Fibroblast of mammary gland (primary cell): ENCODE measurements at places on chromosomes 3 and 15.

DNA sequence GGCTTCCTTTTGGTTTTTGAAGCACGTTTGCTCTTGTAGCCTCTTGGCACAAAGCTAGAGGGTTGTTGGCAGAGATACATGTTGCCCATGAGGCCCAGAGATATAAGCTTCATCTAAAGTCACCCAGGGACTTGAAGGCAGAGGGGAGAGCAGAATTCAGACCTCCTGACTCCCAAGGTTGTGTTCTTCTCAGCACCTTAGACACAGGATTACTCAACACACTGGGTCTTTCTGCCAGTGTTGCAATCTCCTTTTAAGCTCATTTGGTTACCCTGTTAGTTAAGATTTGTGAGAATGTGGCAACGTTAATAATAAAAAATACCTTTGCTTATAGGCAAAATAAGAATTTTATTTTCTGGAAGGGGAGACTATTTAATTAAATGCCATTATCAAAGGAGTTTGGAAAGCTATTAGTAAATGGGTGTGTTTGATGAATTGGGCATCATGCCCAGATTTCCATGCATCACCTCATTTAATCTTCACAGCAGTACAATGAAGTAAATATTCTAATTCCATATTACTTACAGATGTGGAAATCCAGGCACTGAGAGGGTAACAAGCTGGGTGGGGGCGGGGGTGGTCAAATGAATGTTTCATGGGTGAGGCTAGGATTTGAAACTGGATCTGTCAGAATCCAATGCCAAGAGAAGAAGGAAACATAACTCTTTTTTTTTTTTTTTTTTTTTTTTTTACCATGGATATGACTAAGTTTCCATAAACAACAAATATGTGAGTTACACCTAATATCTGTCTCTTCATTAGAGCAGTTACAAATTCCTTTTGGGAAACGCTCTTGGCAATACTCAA lies 183.3 kb downstream of the NR1D2 start:
- DNase-seq, result peak; percentile 90

GRCh38 chr3:11539677-11540076 lies 104.0 kb downstream of the VGLL4 start:
- DNase-seq, result no peak

GRCh38 chr3:45414823-45415222 lies 26.4 kb downstream of the LARS2 start:
- DNase-seq, result no peak

DNA sequence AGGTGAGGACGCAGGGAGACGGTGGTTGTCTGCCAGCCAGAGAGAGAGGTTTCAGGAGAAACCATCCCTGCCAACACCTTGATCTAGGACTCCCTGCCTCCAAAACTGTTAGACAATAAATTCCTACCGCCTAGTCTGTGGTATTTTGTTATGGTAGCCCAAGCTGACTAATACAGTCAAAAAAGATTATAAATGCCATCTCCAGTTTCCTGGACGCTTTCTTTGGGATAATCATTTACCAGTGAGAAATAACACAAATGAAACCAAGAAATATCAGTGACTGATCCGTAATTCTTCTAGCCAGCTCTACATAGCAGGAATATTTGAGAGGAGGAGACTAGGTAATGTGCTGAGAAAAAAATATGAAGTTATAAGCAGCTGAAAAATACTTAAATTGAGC lies 707.8 kb upstream of the LMCD1 start:
- no peak for DNase-seq

GRCh38 chr3:12905316-12906071 lies 64.1 kb upstream of the RPL32 start:
- DNase-seq, result no peak

DNA sequence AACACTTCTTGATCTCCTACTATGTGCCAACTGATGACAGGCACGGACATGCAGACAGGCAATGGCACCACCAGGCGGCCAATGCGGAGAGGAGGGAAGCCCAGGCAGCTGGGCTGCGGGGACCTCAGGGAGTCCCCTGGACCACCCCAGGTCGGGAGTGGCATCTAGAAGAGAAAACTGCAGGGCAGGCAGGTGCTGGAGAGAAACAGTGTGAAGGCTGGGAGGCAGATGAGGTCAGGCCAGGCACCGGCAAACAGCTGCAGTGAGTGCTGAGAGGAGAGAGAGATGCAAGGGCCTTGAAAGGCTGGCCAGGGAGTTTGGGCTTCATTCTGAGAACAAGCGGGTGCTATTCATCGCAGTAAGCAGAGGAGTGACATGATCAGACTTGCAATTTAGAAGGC lies 29.1 kb downstream of the SLC6A1 start:
- no peak for DNase-seq

- no peak for DNase-seq
These were observed 392.2 kb downstream of the KCNH8 start for GRCh38 chr3:19540464-19540863.

DNA sequence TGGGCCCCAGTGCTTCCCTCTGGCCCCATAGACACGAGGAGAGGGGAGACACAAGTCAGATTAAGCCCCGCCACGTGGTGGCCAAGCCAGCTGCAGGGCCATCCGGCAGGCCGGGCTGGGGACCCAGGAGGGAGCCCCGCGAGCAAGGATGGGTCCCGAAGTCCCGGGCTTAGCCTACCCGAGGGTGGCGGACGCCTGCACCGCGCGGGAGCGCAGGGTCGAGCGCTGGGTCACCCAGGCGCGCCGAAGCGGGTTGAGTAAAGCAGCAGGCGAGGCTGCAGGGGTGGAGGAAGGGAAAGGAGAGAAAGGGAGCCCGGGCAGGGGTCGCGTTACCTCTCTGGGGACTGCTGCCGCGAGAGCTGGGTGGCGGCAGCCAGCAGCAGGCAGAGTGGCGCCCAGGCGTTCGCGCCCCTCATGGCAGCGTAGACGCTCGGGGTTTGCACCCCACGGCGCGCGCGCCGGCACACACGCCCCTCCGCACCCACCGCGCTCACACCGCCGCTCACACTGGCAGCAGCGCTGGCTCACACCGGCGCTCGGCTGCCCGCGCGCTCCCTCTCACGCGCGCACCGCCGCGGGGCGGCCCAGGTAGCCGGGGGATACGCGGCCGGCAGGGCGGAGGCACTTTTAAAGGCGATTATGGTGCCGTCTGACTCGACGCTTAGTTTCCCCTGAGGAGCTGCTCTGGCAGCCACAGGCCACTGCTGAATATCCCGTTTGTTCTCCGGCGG lies at the start of gene PCOLCE2:
Gene PCOLCE2, minus strand, starts transcription at position 603 of the 731 bp plus-strand sequence. Its CDS starts 187 bp downstream, at position 416.
- DNase-seq, result peak; percentile 29

GRCh38 chr3:197495059-197495455 lies 60.7 kb downstream of the BDH1 start:
- DNase-seq, result peak; percentile 18

DNA sequence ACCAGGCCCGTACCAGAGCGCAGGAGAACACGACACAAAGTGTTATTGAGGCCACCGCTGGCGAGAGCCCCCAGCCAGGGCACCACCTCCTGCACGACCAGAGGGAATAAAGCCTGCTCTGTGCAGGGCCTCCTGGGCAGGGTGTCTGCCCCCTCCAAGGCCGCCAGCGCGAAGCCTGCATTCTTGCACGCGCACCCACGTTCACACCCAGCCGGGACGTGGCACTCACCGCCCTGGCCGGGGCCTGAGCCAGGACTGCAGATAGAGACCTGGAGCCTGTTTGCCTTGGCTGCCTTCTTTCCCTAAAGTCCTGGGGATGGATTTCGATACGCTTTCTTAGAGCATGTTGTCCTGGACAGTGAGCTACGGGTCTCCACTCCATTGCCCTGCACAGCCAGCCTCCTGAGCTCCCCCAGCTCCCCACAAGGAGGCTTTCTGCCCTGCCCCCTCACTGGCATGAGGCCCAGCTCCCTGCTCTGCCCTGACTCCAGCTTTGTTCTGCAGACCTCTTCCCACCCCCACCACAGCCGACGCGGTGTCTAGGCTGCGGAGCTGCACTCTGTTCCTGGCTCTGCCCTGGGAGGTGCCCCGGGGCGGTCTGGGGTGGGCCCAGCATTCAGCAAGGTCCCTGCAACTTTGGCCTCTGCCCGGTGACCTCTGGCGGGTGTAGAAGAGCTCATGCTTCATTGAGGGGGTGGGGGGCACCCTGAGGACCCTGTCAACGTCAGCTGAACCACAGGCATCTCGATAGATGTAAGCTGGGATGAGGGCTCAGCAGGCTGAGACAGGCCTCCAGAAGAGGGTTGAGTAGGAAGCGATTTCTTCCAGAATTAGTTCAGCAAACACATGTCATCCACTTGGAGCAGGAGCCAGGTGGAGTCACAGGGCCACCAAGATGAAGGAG lies 145.0 kb downstream of the LRRK1 start:
- DNase-seq, result no peak

- peak; percentile 41 for DNase-seq
These were observed 632 bp upstream of the DHX36 start for GRCh38 chr3:154324919-154325318.

DNA sequence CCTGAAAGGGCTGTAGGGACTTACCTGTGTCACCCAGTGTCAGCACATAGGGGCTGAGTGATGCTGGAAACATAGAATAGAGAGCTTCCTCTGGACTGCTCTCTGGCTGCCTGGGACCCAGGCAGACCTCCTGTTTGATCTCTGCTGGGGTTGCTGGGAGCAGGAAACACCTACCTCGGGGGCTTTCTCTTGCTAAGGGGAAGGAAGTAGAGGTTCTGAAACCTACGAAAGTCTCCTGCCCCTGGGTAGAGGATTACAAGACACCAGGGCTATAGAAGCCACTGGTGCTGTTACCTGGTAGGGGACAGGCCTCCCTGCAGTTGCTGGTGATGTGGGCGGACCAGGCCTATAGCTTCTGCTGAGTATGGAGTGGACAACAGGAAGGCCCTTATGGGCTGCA lies 81.7 kb downstream of the DHX30 start:
- DNase-seq, result no peak

- DNase-seq, result no peak
These were observed 8.7 kb downstream of the ISG20 start for GRCh38 chr15:88647351-88648105.

- DNase-seq, result no peak
These were observed 42.6 kb downstream of the MGLL start for GRCh38 chr3:127779747-127780146.

- DNase-seq, result peak; percentile 7
These were observed 931.2 kb downstream of the MCTP2 start for GRCh38 chr15:95162531-95162930.

GRCh38 chr3:4520033-4520816 lies 27.1 kb downstream of the ITPR1 start:
- DNase-seq, result no peak

DNA sequence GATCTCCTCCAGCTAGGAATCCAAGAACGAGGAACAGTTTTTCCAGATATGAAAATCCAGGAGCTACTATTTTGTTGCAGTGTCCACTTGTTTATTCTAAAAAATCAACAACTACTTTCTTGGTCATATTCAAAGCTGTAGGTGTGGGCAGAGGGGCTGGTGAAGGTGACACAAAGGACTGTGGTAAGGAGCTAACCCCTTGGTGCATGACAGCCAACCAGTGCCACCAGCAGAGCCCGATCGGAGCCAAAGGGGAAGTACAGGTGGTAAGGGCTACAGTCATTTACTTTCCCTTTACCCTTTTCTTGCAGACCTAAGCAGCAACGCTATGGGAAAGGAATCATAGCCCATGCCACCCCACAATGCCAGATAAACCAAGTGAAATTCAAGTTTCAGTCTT lies 30.7 kb downstream of the PLA1A start:
- no peak for DNase-seq

DNA sequence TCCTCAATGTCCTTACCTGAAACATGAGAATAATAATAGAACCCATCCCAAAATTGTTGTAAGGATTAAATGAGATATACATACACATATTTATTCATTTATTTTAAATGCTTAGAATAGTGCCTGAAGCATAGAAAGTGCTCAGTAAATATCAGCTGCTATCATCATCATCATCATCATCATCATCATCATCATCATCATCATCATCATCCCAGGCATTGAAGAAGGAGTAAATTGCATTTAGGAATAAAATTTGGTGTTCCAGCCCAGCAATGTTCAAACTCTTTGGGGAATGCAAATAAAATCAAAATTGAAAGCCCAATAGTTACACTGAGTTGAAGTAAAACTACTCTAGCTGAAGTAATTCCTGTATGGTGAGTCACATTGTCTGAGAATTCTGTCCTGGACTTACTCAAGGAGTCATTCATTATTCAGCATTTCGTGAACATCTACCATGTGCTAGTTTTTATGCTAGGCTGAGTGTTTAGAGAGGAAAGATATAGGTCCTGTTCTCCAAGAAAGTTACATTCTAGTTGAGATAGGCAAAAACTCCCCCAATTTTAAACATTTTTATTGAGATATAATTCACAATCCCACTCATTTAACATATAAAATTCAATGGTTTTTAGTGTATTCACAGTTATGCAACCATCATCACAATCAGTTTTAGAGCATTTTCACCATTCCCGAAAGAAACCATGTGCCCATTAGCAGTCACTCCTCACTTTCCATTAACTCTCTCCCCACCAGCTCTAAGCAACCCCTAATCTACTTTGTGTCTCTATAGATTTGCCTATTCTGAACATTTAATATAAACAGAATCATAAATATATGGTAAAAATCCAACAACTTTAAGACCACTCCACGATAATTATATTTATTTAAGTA lies 107.2 kb downstream of the FRMD5 start:
- DNase-seq, result peak; percentile 91

DNA sequence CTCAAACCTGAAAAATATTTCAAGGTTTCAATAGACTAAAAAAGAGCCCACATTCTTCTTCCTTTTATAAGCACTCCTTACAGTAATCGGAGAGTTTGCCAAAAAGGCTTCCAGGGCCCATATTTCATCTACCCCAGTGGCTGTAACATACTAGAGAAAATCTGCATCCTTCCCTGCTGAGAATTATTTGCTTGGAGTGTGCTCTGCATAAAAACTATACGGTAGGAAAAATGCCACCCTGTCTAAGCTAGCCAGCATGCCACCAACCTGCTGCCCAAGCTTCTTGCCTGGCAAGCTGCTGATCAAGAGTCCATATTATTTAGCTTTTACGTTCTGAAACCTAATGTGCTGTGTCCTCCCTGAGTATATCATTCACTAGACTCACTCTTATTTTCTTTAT lies 107.1 kb downstream of the FGF12 start:
- no peak for DNase-seq

DNA sequence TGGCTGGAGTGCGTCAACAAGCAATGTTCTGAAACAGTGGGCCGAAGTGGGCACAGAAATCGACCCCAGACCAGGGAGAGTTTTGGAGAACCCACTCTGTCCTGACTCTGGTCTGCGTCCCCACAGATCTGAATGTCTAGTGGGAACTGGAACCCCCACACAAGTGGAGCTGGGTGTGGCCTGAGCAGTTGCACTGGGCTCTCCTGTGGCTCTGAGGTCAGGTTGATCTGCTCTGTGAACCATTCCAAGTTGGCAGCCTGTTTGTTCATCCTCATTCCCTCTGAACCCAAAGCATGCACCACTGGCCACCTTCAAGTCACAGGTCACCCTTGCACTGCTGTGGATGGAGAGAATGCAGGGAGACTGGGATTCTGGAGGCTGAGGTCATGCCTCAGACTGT lies 60.5 kb downstream of the STARD5 start:
- DNase-seq, result no peak

DNA sequence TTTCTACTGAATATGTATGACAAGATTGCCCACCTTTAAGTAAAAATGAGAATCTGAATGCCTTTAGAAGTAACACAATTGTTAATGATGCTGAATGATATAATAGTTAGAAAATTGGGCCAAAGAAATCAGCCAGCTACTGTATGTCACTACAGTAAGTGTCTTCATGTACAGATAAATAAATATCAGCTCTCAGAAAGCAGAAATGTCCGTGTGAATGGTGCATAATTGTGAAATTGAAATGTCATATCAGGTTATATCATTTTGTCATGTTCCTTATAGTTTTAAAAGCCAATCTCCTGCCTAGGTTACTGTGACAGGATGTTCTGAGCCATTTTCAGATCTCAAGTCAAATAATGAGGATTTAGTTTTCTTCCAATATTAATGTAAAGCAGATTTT lies 90.6 kb upstream of the SNTN start:
- DNase-seq, result no peak
